Liver (tissue), 10 donors: ENCODE measurements at places on chromosomes 2 and 18.

GRCh38 chr2:191935247-191935646 lies 88.4 kb upstream of the CAVIN2 start:
- no peak overlapping the region for H3K4me3 ChIP-seq
- no peaks in the 10 kb centered on the region for H3K27me3 ChIP-seq
- H3K4me1 ChIP-seq: no peaks in the 10 kb centered on the region
- DNase-seq: no peak

GRCh38 chr18:76102626-76103025 lies 392.4 kb downstream of the ZNF516 start:
- no peak overlapping the region for H3K27ac ChIP-seq
- no peaks in the 10 kb centered on the region for H3K36me3 ChIP-seq
- H3K27me3 ChIP-seq: peaks cover 5% of the 10 kb centered on the region
- no peak overlapping the region for H3K4me3 ChIP-seq
- no peaks in the 10 kb centered on the region for H3K4me1 ChIP-seq

- no peak overlapping the region for H3K27ac ChIP-seq
- H3K4me3 ChIP-seq: no peak overlapping the region
- DNase-seq: no peak
- H3K27me3 ChIP-seq: no peaks in the 10 kb centered on the region
- no peaks in the 10 kb centered on the region for H3K36me3 ChIP-seq
Measured at GRCh38 chr2:20457661-20458630, 11.1 kb downstream of the RHOB start.

DNA sequence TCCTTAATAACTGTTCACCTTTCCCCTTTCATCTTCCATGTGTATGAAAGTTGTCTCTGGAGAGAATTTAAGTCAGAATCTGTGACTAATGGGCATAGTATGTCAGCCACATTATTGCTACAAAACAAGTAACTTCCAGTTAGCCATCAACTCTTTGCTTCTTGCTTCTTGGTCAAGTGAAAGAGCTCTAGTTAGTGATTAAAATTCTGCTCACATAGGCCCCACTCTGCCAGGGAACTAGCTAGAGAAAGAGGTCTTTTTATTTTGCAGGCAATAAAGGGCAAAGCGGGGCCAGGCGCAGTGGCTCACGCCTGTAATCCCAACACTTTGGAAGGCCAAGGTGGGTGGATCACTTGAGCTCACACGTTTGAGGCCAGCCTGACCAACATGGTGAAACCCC lies 64.6 kb downstream of the COLEC12 start:
- H3K27me3 ChIP-seq: no peaks in the 10 kb centered on the region
- H3K36me3 ChIP-seq: no peaks in the 10 kb centered on the region
- H3K4me1 ChIP-seq: no peaks in the 10 kb centered on the region
- no peak overlapping the region for H3K27ac ChIP-seq
- no peak overlapping the region for H3K4me3 ChIP-seq

- H3K27ac ChIP-seq: no peak overlapping the region
- H3K4me3 ChIP-seq: no peak overlapping the region
- no peak for DNase-seq
- no peaks in the 10 kb centered on the region for H3K27me3 ChIP-seq
Measured at GRCh38 chr2:144946263-144946662, 426.3 kb upstream of the ZEB2 start.

- no peaks in the 10 kb centered on the region for H3K27me3 ChIP-seq
- H3K4me3 ChIP-seq: no peak overlapping the region
- DNase-seq: no peak
- H3K36me3 ChIP-seq: peaks cover 2% of the 10 kb centered on the region
Measured at GRCh38 chr2:222572751-222573174, 83.1 kb downstream of the FARSB start.
